ENCODE measurements at places on chromosomes 1 and 21. TPM values are rescaled to one million over a fixed set of nuclear protein-coding genes. Genes with fewer than 3 reads are reported as not detected.

GRCh38 chr1:179310721-179311120, 17.1 kb downstream of the SOAT1 start:
- DNase-seq = no peak
- peaks cover 8% of the 10 kb centered on the region for H3K36me3 ChIP-seq
- H3K4me1 ChIP-seq = no peaks in the 10 kb centered on the region

The AJAP1 gene
- 0.16 TPM for total RNA-seq

- no peaks in the 10 kb centered on the region for H3K4me1 ChIP-seq
- no peaks in the 10 kb centered on the region for H3K36me3 ChIP-seq
- no peak for DNase-seq
- no peak overlapping the region for H3K27ac ChIP-seq
- no peaks in the 10 kb centered on the region for H3K27me3 ChIP-seq
- H3K4me3 ChIP-seq = no peak overlapping the region
Measured at GRCh38 chr1:231991231-231991630, 364.6 kb downstream of the DISC1 start.

The PRDM16 gene
- 0.41 TPM for total RNA-seq

DNA sequence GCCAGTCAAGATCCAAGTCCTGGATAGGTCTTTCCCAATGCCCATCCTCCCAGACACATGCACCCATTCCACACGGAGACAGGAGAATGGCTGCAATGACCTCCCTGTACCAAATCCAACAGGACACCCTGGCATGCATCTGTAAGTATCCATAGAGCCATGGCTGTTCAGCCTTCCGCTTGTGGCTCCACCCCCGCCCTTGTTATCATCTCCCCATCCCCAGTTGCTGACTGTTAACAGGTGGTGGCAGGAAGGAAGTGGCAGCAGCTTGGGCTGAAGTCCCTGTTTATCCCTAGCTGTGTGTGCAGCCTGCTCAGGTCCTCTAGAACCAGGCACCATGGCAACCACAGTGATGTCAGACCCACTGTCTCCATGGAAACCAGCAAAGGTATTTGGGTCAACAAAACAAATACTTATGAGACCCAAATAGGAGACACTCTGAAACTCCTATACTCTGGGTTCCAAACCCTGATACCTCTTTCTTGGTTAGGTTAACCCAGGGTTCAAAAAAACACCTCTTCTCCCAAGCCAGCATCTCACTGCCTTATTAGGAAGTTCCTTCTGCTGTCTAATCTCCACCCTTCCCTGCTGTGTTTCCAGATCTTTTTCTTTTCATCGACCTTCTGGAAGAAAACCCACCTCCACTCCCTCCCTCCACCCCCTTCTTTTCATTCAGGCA, 721 bp downstream of the PBXIP1 start:
- H3K27ac ChIP-seq = peak overlapping the region; percentile 93
- no peaks in the 10 kb centered on the region for H3K27me3 ChIP-seq
- peak overlapping the region; percentile 38 for H3K4me3 ChIP-seq
- DNase-seq = peak; percentile 82

DNA sequence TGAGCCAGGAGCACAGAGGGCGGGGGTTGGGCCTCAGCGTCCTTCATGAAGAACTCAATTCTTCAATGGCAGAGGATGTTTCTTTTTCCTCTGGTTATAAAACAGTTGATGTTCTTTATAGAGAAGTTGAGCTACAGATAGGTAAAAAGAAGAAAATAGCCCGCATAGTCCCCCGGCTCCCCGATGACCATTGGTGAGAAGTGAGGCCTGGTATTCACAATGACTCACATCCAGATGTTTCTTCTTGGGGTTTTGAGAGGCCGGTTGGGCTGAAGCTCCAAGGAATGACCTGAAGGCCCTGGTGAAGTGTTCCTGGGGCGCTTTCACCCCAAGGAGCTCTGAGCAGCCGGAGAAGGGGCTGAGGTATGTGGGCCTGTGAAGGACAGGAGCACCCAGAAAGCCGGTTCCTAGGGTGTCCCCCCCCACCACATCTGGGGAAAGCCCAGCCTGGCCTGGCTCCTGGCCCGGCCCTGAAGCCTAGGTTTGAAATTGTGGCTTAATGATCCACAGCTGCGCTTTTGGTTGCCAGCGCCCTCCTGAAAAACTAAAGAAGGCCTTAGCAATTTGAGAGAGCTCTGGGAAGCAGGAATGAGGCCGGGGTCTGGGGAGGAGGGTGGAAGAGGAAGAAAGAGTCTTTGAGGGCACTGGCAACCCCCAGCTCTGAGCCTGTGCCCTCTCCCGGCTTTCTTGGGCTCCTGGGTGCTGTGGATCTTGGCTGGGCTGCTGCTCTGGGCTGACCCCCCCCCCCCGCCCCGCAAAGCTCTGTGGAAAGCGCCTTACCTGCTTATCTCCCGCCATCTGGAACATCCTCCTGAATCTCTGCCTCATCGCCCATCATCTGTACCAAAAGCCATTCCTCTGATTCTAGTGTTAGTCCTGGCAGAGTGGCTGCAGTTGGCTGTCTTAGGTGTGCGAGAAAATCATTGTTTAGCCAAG, 444.7 kb downstream of the CAMTA1 start:
- no peak overlapping the region for H3K4me3 ChIP-seq
- DNase-seq = no peak
- no peak overlapping the region for H3K27ac ChIP-seq
- H3K4me1 ChIP-seq = no peaks in the 10 kb centered on the region
- no peaks in the 10 kb centered on the region for H3K36me3 ChIP-seq
- no peaks in the 10 kb centered on the region for H3K27me3 ChIP-seq

GRCh38 chr1:244821134-244821533, 14.3 kb upstream of the COX20 start:
- no peaks in the 10 kb centered on the region for H3K36me3 ChIP-seq
- H3K4me1 ChIP-seq = no peaks in the 10 kb centered on the region
- no peak overlapping the region for H3K27ac ChIP-seq

The GMEB1 gene
- 4.4 TPM for total RNA-seq

The PLPPR4 gene
- 0.95 TPM for total RNA-seq

GRCh38 chr1:150621497-150622302, 7.7 kb downstream of the ENSA start:
- no peaks in the 10 kb centered on the region for H3K27me3 ChIP-seq
- H3K4me1 ChIP-seq = peaks cover 38% of the 10 kb centered on the region
- DNase-seq = peak; percentile 70
- H3K27ac ChIP-seq = peak overlapping the region; percentile 80

The ERICH3 gene
- total RNA-seq = not detected

GRCh38 chr1:27398405-27399149, 6.2 kb downstream of the GPR3 start:
- no peaks in the 10 kb centered on the region for H3K27me3 ChIP-seq
- H3K4me3 ChIP-seq = no peak overlapping the region
- no peak for DNase-seq
- no peak overlapping the region for H3K27ac ChIP-seq
- H3K4me1 ChIP-seq = peaks cover 36% of the 10 kb centered on the region
- no peaks in the 10 kb centered on the region for H3K36me3 ChIP-seq

DNA sequence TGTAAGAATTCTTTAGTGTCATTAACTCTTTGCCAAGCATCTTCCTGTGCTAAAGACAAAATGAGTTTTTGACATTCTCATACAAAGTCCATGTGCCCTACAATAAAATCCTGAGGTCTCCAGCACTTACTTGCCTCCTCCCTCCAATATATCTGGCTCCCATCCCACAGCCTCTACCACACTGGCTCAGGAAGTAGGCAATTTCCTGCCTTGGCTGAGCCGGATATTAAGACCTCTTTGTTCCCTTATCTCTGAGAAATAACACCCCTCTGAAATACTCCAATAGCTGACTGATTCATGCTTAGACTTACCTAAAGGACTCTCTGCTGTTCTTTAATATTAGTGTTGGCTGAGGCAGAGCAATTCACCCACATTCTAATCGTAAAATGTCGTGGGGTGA, 37.6 kb upstream of the GORAB start:
- DNase-seq = peak; percentile 42
- no peaks in the 10 kb centered on the region for H3K36me3 ChIP-seq
- no peak overlapping the region for H3K27ac ChIP-seq
- no peaks in the 10 kb centered on the region for H3K4me1 ChIP-seq

- no peak overlapping the region for H3K4me3 ChIP-seq
- DNase-seq = no peak
- no peaks in the 10 kb centered on the region for H3K27me3 ChIP-seq
- H3K36me3 ChIP-seq = no peaks in the 10 kb centered on the region
- H3K4me1 ChIP-seq = peaks cover 13% of the 10 kb centered on the region
Measured at GRCh38 chr1:167076136-167076710, 14.0 kb downstream of the GPA33 start.

DNA sequence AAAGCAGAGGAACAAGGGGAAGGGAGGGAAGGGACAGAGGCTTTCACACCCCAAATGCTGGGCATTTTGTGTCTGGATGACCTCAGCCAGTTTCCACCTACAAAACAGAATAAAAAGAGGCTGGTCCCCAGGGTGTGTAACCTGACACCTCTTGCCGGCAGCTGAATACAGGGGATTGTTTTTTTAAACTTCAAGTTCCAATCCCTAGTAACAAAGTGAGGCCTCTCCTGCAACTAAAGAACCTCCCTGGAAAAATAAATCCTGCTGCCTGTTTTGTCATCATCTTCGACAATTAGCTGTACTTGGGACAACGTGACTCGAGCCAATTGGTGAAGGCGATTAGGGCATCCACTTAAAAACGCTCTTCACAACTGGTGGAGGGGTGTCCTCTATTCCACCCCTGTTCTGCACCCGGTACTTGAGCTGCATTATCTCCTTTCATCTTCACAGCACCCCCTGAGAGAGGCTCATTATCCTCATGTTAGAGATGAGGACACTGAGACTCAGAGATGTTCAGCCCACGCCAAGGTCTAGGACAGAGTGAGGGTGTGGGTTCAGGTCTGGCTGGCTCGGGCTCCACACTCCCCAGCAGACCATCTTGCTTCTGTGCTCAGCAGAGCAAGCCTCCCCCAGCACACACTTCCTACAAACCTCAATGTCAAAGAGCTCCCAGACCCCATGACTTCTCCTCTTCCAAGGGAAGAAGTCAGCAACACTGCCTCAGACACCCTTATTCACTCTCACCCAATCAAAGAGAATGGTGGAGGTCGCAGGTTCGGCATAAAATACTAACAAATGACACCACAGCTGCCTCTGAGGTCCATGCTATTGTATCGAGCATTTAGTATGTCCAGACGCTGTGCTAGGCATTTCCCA, 15.2 kb downstream of the ITPKB start:
- no peaks in the 10 kb centered on the region for H3K36me3 ChIP-seq
- peak overlapping the region; percentile 62 for H3K27ac ChIP-seq
- H3K27me3 ChIP-seq = no peaks in the 10 kb centered on the region
- DNase-seq = no peak
- H3K4me1 ChIP-seq = peaks cover 28% of the 10 kb centered on the region
- no peak overlapping the region for H3K4me3 ChIP-seq

The SEMA4A gene
- 6.0 TPM for total RNA-seq

The CFAP141 gene
- total RNA-seq = not detected

The SLAMF6 gene
- 6.7 TPM for total RNA-seq

The DCAF6 gene
- total RNA-seq = 92.6 TPM

DNA sequence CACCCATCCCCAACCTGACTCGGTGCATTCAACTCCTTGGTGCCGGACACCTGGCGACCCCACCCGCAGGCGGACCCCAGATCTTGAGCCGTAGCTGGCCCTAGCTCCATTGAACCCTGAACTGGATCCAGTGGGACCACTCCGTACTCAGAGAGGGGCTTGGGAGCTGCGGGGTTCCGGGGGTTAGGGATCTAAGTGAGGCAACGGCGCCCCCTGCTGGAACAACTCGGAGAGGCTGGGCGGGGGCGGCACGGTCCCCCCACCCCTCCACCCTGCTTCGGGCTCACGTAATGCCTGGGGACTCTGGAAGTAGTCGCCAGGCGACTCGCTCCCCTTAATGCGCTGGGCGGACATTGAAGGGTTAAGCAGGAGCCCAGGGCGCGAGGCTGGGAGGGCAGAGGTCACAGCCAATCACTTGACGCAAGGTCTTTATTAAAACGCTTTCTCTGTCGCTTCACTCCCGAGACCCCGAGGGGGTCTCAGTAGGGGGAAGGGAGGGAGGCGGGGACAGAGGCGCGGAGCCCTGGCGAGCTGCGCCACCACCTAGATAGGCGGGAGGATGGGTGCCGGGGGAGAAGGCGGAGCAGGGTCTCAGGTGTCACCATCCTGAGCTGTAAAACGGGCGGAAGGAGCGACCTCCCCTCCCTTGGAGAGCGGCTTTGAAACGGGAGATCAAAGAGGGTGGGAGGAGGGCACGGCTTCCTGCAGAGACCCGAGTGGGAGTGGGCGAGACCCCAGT, 704 bp upstream of the CRABP2 start:
- H3K27me3 ChIP-seq = peaks cover 43% of the 10 kb centered on the region
- no peaks in the 10 kb centered on the region for H3K36me3 ChIP-seq

- H3K27me3 ChIP-seq = no peaks in the 10 kb centered on the region
- no peak overlapping the region for H3K27ac ChIP-seq
- no peak overlapping the region for H3K4me3 ChIP-seq
- peaks cover 7% of the 10 kb centered on the region for H3K4me1 ChIP-seq
- no peaks in the 10 kb centered on the region for H3K36me3 ChIP-seq
- DNase-seq = no peak
Measured at GRCh38 chr21:39107739-39108138, 75.5 kb downstream of the PSMG1 start.

- H3K36me3 ChIP-seq = no peaks in the 10 kb centered on the region
- H3K27me3 ChIP-seq = no peaks in the 10 kb centered on the region
- H3K4me1 ChIP-seq = peaks cover 31% of the 10 kb centered on the region
- peak overlapping the region; percentile 99 for H3K27ac ChIP-seq
- DNase-seq = peak; percentile 71
Measured at GRCh38 chr21:42009018-42009830, 936 bp downstream of the ZBTB21 start.

DNA sequence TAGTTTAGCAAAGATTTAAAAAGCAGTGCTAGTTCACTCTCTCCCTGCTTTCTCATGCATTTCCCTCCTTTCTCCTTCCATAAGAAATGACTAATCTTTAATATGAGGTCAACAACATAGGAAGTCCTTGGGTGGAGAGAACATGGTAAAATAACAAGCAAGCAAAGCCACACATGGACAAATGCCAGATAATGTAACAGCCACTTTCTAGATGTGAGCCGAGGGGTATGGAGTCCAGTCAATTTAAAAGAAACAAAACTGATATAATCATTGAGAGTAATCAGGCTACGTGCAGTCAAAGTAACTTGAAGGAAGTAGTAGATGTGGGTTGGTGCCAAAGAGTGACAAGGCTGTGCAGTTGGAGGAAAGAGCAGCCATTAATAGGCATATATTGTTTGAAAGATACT, 69.6 kb downstream of the DUSP10 start:
- H3K4me3 ChIP-seq = no peak overlapping the region
- H3K4me1 ChIP-seq = no peaks in the 10 kb centered on the region
- DNase-seq = no peak
- no peaks in the 10 kb centered on the region for H3K36me3 ChIP-seq

GRCh38 chr1:25821630-25822091, 1.9 kb downstream of the MTFR1L start:
- no peak overlapping the region for H3K4me3 ChIP-seq
- no peak for DNase-seq
- no peaks in the 10 kb centered on the region for H3K36me3 ChIP-seq
- peaks cover 27% of the 10 kb centered on the region for H3K4me1 ChIP-seq

Measured in transverse colon (tissue), 4 donors.